GM12865 (cell line): ENCODE measurements at places on chromosomes 7 and 10.
A peak's percentile ranks its signal among the peaks of the same experiment; 100 is the strongest.

DNA sequence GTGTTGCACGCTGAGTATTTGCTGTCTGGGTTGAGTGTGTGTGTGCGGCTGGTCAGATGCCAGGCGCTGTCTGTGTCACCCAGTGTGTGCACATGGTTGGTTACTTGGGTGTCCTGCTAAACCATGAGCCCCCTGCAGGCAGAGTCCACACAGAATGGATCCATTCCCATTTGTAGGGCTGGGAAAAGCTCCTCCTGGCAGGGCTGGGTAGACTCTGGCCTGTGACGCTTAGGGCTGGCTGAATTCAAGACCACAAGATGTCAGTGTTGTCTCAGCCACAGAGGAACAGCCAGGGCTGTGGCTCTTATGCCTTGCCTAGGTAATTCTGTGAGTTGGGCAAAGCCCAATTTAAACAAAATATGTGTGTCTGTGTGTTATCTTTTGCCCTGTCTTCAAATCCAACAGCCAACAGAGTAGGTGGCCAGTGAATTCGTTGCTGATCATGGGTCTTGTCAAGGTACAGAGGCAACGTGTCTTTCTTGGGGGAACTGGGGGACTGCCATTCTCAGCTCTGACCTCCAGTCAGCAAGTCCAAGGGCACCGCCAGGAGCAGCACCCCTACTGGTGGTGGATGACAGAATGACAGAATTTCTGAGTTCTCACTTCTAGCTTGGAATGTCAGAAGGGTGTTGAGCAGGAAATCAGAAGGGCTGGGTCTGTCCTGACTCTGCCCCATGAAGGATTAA is 285.1 kb downstream of the CCSER2 start:
- DNase-seq, result peak; percentile 31

DNA sequence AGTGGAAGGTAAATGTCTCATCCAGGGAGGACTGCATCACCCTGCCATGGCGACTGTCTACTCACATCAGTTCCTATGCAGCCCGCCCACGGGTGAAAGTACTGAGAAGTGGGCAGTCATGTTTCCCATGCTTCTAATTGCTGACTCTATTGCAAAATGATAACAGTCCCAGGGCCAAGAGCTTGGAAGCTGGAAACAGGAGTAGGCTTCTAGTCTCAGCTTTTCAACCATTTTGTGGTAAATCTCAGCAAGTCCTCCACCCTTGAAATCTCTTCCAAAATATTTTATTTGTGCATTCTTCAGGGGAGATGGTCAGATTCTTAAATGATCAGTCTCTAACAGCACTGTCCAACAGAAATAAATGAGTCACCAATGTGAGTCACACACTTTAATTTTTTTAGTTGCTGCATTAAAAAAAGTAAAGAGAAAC is 48.1 kb upstream of the TARP start:
- DNase-seq, result no peak

- DNase-seq, result no peak
Observed at GRCh38 chr10:116101616-116102315, 171.2 kb downstream of the GFRA1 start.

GRCh38 chr7:51219261-51219988 is 97.2 kb downstream of the COBL start:
- no peak for DNase-seq

DNA sequence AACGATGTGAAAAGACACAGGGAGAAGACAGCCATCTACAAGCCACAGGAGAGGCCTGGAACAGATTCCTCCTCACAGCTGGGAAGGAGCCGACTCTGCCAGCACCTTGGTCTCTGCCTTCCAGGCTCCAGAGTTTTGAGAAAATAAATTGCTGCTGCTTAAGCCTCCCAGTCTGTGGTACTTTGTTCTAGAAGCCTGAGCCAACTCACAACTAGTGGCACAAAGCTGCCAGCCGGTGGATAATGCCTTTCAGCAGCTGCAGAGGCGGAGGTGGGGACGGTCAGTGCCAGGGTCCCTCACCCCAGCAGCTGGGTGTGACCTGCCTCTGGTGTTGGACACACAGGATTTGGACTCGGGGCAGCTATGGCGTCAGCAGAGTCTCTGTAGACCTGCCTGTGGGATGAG is 255.4 kb upstream of the PITRM1 start:
- no peak for DNase-seq

DNA sequence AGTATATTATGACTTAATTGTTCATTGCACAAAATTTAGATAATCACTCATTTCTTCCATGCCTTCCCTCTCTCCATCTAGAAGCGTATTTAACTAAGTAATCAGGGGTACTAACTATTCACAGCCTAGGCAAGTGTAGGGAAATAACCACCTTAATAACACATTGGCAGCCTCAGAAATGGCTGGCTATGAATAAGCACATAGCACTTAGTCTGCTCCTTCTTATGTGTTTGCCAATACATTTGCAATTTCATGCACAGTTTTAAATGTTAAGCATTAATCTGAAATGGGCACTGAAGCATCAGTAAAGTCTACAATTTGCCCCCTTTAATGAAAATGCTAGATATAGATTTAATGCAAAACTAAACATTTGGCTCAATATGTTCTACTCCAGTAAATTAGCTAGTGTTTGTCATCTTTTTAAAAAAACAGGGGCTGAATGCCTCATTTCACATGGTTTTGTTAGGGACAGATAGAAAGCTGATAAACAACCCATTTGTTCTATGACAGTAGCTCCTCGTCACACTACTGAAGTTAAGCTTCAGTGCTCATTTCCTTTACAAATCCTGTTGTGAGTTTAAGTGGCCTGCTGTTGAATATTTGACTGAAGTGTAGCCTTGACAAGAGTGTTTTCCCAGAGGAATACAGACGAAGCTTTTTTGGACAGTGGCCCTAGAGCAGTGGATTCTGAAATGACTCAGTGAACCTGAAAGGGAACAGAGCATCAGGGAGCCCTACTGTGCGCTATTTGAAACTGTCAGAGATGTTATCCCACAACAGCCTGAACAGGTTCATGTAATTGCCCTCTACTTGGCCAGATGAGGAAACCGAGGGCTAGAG is 30.5 kb downstream of the HHEX start:
- no peak for DNase-seq
